ENCODE measurements at places on chromosomes 3 and 15.

- no peak for DNase-seq
Observed at GRCh38 chr15:75508840-75509532, 57.5 kb upstream of the SIN3A start.

DNA sequence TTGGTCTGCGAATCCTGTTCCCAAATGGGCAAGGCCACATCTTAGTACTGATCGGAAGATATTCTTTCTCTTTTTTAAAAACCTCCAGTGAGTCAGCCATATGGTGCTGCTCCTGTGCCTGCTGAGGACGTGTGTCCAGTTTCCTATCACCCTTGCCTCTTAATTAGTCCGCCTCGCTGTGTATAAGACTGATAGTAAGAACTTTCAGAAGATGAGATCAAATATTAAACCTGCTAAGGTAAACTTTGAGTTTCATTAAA lies 612 bp downstream of the UBA5 start:
- no peak for DNase-seq

GRCh38 chr3:128454310-128454618 lies 12.4 kb downstream of the DNAJB8 start:
- no peak for DNase-seq

- no peak for DNase-seq
Observed at GRCh38 chr3:12734960-12735359, 24.1 kb downstream of the TMEM40 start.

- no peak for DNase-seq
Observed at GRCh38 chr3:150699068-150699639, 4.6 kb downstream of the ERICH6 start.

GRCh38 chr3:31550452-31551251 lies 17.9 kb downstream of the STT3B start:
- DNase-seq, result no peak

GRCh38 chr3:27133060-27133459 lies 236.1 kb downstream of the NEK10 start:
- DNase-seq, result no peak

DNA sequence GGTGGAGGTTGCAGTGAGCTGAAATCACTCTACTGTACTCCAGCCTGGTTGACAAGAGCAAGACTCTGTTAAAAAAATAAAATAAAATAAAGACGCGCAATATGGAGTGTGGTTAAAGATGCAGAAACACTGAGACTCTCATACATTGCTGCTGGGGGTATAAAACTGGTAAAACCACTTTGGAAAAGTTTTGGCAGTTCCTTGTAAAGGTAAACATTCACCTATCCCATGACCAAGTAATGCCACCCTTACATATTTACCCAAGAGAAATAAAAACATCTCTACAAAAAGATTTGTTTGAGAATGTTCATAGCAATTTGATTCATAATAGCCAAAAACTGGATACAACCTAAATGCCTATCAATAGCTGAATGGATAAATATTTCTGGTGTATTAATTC lies 398.5 kb downstream of the PDCD6IP start:
- DNase-seq, result no peak

- no peak for DNase-seq
Observed at GRCh38 chr3:30161375-30161774, 445.0 kb upstream of the TGFBR2 start.

DNA sequence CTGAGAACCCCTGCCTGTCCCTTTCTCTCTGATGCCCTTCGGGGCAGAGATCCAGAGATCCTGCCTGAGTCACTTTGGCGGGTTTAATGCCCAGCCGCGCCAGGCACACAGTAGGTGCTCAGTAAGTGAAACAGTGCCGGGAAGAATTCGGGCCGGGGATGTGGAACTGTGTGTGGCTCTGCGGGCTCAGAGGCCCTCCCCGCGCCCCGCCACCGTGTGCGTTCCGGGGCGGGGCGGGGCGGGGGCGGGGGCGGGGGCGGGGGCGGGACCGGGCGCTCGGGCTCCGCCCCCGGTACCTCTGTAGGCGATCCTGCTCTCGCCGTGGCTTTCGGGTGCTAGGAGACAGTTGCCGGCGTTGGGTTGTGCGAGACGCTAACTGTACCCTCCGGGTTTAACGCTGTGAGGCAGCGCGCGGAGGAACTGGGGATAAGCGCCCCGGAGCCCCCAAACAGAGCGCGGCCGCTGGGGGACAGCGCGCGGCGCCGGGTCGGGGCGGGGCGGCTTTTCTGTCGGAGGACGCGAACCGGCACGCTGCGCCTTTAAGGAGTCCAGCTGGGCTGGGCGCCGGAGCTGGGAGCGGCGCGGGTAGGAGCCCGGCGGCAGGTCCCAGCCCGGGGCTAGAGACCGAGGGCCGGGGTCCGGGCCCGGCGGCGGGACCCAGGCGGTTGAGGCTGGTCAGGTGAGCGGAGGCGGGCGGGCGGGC lies at the start of gene ABHD6:
TSS of gene ABHD6 (plus strand) at position 555 of the 703 bp plus-strand sequence. CDS start 18,795 bp downstream, outside the sequence.
- DNase-seq, result peak; percentile 88

GRCh38 chr3:13479582-13480339 lies at the start of gene HDAC11:
TSS of gene HDAC11 (plus strand) at chr3:13480306. CDS start at chr3:13480348, 42 bp downstream.
- peak; percentile 100 for DNase-seq

GRCh38 chr15:44023176-44023575 lies 171.9 kb downstream of the FRMD5 start:
- no peak for DNase-seq

- DNase-seq, result no peak
Observed at GRCh38 chr3:134302674-134303073, 52.0 kb upstream of the RYK start.

GRCh38 chr3:23114432-23114831 lies 88.7 kb upstream of the UBE2E2 start:
- no peak for DNase-seq

DNA sequence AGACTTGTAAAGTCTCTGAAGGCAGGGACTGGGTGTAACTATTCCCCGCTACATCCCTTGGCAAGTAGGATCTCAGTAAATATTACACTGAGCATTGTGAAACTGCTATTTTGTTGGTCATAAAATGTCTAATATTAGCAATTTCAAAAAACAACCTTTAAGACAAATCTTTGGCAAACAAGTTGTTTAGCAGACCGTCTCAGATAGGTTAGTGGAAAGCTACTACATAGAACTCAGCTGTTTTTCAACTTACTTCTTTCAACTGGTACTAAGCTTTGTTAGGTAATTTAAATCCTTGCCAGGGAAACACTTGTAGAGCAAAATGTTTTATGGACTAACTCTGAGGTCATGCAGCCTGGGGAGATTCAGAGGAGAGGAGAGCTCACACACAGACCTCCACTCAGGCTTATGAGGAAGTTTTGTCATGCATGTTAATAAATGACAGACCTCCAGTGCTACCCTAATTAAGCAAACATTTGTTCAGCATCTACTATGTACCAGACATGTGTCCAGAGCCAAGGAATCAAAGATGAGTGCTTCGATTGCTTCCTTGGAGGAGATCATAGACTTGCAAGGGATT lies 61.6 kb upstream of the STAC start:
- DNase-seq, result no peak

GRCh38 chr3:69944931-69945493 lies 54.5 kb upstream of the SAMMSON start:
- no peak for DNase-seq

- no peak for DNase-seq
Observed at GRCh38 chr3:115727135-115727534, 103.8 kb downstream of the GAP43 start.

- no peak for DNase-seq
Observed at GRCh38 chr15:62641825-62642224, 400.7 kb upstream of the TPM1 start.

GRCh38 chr15:33226559-33227181 lies 32.2 kb upstream of the FMN1 start:
- no peak for DNase-seq

DNA sequence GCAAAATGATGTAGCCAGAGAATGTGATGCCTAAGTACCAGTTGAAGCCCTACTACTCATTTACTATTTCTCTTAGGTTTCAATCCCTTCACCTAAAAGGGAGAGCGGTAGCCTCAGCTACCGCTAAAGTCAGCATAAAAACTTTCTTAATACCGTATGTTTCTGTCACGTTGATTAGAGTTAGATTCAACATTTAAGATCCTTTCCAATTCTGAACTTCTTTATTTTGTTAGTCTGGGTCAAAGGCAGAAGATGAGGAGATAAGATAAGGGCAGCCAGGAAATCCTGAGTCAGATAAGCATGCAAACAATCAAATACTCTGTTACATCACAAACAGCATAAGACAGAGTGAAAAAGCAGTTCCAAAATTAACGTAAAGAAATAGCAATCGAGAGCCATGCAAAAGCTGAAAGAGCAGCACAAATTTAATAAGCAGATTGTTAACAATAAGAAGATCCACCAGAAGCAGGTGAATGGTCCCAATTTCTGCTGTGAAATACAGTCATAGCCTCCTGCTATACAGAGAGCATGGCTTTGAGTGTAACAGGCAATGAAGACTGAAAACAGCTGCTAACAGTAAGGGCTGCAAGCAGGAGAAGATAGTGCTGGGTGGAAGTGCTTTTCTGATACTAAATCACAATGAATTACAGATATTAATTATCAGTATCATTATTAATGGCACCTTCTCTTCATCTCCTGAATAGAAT lies 3.0 kb downstream of the TMEM207 start:
- no peak for DNase-seq

- no peak for DNase-seq
Observed at GRCh38 chr15:43881944-43882343, 55.1 kb downstream of the WDR76 start.

Data from psoas muscle (tissue), 8 donors.